Fibroblast of the aortic adventitia (primary cell): ENCODE measurements at places on chromosomes 5 and 9. TPM values are rescaled to one million over a fixed set of nuclear protein-coding genes. Genes with fewer than 3 reads are reported as not detected.

GRCh38 chr9:89796606-89797005 is 191.8 kb downstream of the GADD45G start:
- no peak for DNase-seq

- no peak for DNase-seq
Measured at GRCh38 chr5:53337827-53338226, 142.6 kb upstream of the FST start.

PIP5K1B gene
- not detected in 2 replicates for total RNA-seq

NUTM2F gene
- total RNA-seq = not detected in 2 replicates

DNA sequence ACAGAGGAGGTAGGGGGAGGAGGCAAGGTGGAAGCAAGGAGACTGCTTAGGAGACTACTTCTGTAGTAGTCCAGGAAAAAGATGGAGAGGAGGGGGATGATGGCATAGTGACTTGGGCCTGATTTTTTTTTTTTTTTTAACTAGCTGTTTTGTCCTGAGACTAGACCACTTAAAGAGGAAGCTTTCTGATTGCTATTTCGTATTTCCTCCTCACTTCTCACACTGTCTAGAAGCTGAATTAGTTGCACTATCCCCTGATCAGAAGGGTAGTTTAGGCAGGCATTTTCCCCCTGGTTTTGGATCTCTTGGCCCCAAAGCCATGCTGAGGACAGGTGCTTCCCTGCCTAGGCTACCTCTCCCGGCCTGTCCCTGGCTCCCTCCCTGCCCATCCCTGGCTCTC is 14.9 kb downstream of the LARP1 start:
- DNase-seq = no peak

IFNA13 gene
- not detected in 2 replicates for total RNA-seq

DNA sequence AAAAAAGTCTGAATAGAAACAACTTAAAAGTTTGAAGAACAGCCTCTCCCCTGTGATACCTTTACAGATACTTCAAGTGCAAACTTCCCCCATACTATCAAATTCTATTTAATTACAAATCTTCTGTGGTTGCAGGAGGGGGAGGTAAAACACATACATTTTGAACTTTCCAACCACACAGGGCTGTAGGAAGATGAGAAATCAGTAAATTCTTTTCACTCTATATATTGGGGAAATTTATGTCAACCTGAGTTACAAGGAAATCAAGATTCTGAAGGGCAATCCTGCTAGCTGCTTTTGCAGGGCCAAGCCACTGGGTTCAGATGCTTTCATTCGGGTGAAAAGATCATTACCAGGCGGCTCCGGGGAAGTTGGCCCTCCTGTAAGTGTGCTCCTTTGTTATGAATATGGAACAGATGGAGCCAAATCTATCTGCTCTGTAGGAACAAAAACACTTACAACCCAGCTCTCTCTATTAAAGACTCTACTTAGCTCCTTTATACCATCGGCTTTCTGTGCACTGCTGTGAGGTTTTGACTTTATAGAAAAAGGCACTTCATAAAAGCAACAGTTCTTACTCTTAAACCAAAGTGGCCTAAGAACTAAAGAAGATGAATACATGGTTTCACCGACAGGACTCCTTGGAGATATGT is 269.1 kb downstream of the EFNA5 start:
- DNase-seq = no peak

DNA sequence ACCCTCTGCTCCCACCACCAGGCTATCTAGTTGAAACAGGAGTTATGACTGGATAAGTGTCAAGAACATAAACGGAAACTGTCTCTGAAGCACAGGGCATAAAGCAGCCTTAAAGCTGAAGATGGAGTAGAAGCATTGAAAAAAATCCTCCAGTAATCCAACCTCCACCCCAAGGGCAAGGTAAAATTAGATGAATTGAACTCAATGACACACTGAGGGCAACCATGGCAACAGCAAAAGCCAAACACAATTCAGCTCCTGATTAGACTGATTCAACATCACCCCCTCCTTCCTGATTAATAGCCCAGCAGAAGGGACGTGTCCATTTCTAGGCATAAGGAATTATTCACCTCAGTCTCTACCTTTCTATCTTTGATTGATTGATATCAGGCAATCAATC is 183.2 kb upstream of the MAP3K1 start:
- DNase-seq = no peak
